Activated naive CD4-positive, alpha-beta T cell (primary cell): ENCODE measurements at places on chromosomes 6 and 20.

DNA sequence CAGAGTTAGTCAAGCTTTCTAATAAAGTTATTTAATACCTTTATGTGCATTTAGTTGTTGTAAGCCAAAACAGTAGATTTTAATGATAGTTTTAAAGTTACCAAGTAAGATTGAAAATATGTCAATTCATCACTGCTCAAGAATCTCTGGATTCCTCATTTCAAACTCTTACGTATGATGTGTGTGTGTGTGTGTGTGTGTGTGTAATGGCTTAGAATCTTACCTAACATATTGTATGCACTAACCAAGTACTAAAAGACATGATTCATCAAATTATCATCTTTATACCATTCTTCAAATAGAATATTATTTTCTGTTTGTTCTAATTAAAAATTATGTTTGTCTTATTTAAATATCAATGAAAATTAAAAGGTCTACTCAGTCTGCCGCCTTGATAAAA, 41.5 kb upstream of the ZNF337 start:
- DNase-seq, result no peak

- no peak for DNase-seq
These were observed 9.5 kb downstream of the NCR2 start for GRCh38 chr6:41344876-41345275.

DNA sequence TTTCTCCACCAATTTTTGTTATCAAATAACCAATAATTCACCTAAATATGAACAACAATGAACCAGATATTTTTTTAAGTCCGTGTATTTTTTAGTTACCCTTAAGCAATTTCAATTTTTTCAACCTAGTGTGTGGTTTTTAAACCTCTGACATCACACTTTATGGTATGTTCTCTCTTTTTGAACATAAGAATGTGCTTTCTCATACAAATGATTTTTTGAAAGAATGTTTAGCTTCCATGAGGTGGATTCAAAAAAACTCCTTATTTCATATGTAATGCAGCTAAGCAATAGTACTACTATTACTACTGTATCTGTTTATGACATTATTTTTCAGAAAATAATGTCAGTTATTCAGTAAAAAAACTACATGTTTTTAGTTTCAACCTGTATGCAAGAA, 19.4 kb upstream of the MEI4 start:
- DNase-seq, result no peak

GRCh38 chr6:148407372-148407771, 64.7 kb downstream of the SASH1 start:
- no peak for DNase-seq

DNA sequence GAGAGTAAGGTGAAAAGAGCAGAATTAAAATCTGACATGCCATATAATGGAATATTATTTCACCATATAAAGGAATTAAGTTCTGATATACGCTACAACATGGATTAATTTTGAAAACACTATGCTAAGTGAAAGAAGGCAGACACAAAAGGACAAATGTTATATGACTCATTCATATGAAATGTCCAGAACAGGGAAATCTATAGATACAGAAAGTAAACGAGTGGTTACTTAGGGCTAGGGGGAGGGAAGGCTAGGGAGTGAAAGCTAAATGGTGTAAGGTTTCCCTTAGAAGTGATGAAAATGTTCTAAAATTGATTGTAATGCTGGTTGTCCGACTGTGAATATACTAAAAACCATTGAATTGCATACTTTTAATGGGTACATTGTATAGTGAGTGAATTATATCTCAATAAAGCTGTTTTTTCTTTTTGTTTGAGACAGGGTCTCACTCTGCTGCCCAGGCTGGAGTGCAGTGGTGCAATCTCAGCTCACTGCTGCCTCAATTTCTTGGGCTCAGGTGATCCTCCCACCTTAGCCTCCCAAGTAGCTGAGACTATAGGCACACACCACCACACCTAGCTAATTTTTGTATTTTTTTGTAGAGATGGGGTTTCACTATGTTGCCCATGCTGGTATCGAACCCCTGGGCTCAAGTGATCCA, 8.2 kb downstream of the PRPH2 start:
- DNase-seq, result no peak
